ENCODE measurements at places on chromosomes 12 and 14. TPM values are rescaled to one million over a fixed set of nuclear protein-coding genes. Genes with fewer than 3 reads are reported as not detected.
A peak's percentile ranks its signal among the peaks of the same experiment; 100 is the strongest.

Gene SLC8A3
- total RNA-seq = 0.04 TPM

GRCh38 chr12:570921-571794 is 92.1 kb downstream of the NINJ2 start:
- DNase-seq = peak; percentile 80

- DNase-seq = no peak
These were observed 7.9 kb downstream of the ZNF385A start for GRCh38 chr12:54376596-54376995.

- no peak for DNase-seq
These were observed 97.7 kb downstream of the ETV6 start for GRCh38 chr12:11746940-11747716.

DNA sequence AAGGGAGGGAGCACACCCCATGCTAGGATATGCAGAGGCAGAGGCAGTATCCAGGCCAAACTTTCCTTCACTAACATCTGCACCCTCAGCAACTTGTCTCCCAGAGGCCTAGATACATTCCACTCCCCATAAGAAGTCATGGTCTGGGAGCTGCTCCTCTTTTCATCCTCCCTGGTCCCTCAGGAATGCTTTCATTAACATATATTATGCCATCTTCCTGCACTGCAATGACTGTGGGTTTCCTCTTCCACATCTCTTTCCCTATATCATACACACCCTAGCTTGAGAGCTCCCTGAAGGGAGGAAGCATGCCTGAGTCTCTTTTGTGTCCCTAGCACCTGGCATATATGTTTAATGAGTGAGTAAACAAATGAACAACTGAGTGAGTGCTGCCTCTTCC is 8.6 kb downstream of the DDN start:
- DNase-seq = no peak

GRCh38 chr12:50103767-50104321 is at the start of gene GPD1:
TSS of gene GPD1 (plus strand) at chr12:50104008. CDS start at chr12:50104051, 43 bp downstream.
- DNase-seq = peak; percentile 34

Gene ARPC3
- total RNA-seq = 365 TPM

GRCh38 chr12:12693111-12693671 is 2.8 kb downstream of the GPR19 start:
- no peak for DNase-seq

Gene FOXN4
- not detected for total RNA-seq

- peak; percentile 29 for DNase-seq
These were observed 114.9 kb upstream of the PWP1 start for GRCh38 chr12:107570721-107571120.

DNA sequence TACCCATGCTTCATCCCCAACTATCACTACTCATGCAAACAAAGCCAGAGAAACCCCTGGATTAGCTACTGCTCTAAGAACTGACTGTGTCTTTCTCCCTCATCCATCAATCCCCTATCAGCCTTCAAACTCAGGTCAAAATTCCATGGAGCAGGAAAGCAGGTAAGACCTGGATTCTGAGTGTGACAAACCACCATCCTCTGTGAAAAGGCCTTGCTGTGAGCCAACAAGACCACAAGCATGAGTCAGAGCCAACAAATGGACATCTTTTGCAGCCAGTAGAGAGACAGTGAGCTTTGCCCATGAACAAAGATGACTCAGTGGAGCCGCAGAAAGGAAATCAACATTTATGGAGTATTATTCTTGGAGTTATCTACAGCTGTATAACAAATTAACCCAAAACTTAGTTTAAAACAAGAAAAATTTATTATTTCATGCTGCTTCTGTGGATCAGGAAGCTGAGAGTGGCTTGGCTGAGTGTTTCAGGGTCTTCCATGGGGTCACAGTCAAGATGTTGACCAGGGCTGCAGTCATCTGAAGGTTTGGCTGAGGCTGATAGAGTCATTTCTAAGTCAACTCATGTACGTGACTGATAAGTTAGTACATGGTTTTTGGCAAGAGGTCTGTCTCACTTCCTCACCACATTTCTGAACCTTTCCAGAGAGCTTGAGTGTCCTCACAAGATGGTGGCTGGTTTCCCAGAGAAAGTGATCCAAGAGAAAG is 61.1 kb downstream of the PITPNM2 start:
- peak; percentile 97 for DNase-seq

Gene ERP27
- total RNA-seq = 0.07 TPM

DNA sequence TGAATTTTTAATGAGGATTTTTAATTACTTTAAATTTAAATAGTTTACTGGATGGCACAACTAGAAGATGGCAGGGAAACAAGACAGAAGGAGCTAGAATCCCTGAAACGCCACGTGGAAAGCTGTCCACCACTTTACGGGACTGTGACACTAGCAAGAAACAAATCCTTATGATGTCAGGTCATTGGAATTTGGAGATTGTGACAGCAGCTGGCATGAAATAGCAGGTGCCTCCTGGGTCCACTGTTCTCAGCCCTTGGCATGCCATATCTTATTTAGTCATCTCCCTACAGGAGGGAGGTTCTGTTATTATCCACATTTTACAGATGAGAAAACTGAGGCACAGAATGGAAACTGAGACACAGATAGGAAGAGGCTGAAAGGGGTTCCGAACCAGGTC is 113.8 kb downstream of the BCL11B start:
- no peak for DNase-seq

DNA sequence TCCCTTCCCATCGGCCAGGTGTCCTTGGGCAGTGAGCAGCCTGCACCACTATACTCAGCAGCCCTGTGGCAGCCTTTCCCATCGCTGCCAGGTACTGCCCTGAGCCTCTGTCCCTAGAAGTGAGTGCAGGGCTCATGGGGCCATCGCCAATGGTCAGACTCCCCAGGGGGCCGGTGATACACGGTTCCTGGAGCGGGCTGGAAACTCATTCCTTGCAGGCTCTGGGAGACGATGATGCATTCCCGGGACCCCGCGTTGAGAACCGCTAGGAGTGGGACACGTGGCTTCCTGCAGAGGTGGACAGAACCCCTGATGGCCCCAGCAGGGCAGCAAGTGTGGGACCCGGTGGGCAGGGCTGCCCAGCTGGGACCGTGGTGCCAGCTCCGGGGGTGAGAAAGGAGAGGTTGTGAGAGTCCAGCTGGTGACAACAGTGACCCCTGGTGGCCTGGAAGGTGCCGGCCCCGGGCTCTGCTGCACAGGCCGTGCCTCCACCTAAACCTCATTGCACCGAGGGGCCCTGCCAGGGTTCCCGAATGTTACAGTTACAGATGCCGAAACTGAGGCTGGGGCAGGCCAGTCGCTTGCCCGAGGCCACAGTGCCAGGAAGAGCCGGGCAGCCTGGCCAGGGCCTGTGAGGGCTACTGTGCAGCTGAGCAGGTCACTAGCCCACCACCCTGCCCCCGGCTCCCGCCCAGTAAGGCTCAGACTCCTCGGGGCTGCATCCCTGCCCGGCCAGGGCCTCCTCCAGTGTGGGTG is 33.8 kb downstream of the FBRSL1 start:
- no peak for DNase-seq

- DNase-seq = no peak
These were observed 37.7 kb downstream of the TAOK3 start for GRCh38 chr12:118334939-118335567.

DNA sequence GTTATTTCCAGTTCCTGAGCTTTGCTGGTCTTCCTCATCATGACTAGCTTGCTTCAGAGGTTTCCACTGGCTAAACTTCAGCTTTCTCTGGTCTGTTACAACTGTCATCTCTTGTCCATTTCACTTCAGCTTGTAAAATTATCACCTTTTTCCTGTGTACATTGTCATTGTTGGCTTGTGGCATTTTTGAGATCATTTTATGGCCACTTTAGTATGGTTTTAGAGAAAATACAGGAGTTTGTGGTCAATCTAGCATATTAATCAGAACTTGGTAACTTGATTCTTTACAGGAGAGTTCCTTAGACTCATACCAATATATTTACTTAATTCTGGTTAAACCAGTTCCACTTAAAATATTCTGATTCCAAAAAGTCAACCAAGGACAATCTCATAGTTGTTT is 235.9 kb upstream of the KITLG start:
- DNase-seq = peak; percentile 34

Gene DNAJC22
- total RNA-seq = not detected

DNA sequence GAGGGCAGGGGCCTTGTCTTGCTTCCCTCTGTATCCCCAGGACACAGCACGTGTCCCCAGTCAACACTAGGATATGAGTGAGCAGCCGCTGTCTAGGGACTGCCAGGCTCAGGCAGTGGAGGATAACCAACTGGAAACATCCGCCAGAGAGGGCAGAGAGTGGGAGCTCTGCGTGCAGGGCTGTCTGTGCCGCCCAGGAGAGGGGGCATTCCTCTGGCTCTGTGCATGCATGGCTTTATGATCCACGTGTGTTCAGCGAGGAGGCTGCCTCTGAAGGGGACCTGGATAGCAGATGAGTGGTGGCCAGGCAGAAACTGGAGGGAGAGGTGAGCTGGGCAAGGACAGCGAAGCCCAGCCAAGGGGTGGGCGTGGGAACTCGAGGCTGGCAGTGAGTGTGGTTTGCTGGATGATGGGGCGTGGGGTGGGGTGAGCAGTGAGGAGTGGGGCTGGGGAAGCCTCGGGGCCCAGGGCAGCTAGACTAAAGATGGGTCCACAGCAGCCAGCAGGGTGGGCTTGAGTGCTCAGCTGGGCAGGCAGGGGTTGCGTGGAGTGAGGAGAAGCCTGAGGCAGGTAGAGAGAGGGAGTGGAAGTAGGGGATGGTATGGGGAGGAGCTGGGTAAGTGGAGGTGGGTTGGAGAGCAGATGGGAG is 72.9 kb downstream of the PRIMA1 start:
- no peak for DNase-seq

Gene C12orf50
- not detected for total RNA-seq

GRCh38 chr12:72102150-72102549 is 163.5 kb downstream of the TPH2 start:
- DNase-seq = no peak

GRCh38 chr12:76786986-76787385 is 23.1 kb downstream of the ZDHHC17 start:
- DNase-seq = no peak

- no peak for DNase-seq
These were observed 20.1 kb upstream of the PRICKLE1 start for GRCh38 chr12:42609605-42610004.

Measured in foreskin keratinocyte (primary cell).